ENCODE measurements at places on chromosomes 5 and 9.

DNA sequence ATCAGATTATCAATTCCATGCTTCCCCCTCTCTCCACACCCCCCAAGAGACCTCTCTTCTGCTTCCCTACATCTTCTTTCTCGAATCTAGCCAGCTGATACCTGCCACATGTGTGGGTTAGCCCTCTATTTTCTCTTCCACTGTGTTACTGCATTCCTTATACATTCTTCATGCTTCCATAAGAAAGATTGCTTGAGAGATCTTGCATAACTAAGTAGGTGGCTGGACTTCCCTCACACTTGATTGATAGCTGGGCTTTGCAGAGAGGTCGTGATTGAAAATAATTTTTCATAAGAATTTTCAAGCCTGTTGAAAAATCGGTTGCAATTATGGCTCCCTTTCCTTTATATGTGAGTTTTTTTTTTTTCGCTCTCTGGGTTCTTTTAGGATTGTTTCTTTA lies 33.0 kb upstream of the PANK3 start:
- DNase-seq, result no peak

GRCh38 chr9:76216161-76216649 lies 178.0 kb downstream of the RFK start:
- DNase-seq, result no peak

DNA sequence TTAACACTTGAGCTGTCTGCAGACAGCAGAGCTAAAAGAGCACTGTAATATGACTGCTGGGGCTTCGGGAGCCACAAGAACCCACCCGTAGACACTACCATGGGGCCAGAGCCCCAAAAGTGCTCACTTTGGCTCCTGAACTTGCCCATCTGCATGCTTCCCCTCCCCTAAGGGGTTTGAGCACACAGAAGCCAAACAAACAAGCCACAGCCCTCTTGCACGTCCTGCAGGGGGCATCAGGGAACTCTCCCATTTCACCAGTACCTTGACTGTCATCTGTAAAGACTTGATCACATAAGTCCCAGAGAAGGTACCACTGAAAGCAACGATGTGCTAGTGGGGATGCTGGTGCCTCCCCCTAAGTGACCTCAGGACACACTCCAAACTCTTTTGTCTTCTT lies 681.8 kb downstream of the SEMA5A start:
- no peak for DNase-seq

DNA sequence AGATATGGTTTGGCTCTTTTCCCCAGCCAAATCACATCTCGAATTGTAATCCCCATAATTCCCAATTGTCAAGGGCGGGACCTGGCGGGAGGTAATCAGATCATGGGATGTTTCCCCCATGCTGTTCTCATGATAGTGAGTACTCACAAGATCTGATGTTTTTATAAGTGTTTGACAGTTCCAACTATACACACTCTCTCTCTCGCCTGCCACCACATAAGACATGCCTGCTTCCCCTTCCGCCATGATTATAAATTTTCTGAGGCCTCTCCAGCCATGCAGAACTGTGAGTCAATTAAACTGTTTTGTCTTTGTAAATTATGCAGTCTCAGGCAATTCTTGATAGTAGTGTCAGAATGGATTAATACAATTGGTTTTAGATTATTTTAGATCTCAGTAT lies 475.7 kb upstream of the CYLC2 start:
- DNase-seq, result no peak

GRCh38 chr9:131997779-131998178 lies 81.9 kb downstream of the MED27 start:
- DNase-seq, result no peak
